Activated CD4-positive, alpha-beta T cell treated with anti-CD3 and anti-CD28 coated beads for 36 hours (primary cell): ENCODE measurements at places on chromosomes 12 and 14. TPM values are rescaled to one million over a fixed set of nuclear protein-coding genes. Genes with fewer than 3 reads are reported as not detected.

Gene MYBPC1
- total RNA-seq = not detected

Gene PMCH
- 0.57 TPM for total RNA-seq

Gene KRT77
- not detected for total RNA-seq

Gene DHH
- not detected for total RNA-seq

Gene SLIRP
- total RNA-seq = 156 TPM

Gene MORN3
- total RNA-seq = 2.0 TPM

Gene HOXC13
- total RNA-seq = not detected

Gene RAD9B
- total RNA-seq = 1.5 TPM

Gene GPX2
- not detected for total RNA-seq

Gene SLC16A7
- 34.8 TPM for total RNA-seq

Gene ACSM4
- not detected for total RNA-seq

Gene AMIGO2
- 15.1 TPM for total RNA-seq

Gene GYS2
- total RNA-seq = not detected
